ENCODE measurements at places on chromosomes 16 and 17.
A peak's percentile ranks its signal among the peaks of the same experiment; 100 is the strongest.

DNA sequence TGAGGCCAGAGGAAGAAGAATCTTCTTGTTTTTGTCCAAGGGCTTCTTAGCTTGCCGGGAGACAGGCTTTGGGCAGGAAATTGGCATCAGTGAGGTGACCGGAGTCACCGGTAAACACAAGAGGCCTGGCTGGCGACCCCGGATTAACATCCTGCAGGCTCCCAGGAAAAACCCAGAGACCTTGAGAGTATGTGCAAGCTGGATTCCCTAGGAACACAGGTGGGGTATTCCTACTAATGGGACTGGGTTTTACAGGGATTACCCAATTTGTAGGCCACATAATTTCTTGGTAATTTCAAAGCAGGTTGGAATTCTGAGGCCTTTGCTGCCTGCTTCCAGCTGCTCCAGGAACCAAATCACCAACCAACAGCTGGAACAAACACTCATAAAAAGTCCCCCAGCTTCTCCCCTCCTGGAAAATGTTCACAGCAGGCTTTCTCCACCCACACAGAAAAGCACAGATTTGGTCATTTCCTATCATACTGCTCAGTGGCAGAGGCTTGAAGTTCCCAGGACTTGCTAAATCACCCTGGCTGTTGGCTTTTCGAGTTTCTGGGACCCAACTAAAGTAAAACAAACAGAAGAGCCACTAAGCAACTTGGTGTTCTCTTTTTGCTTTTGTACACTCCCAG is 258.8 kb downstream of the IRF8 start:
- no peak for DNase-seq

DNA sequence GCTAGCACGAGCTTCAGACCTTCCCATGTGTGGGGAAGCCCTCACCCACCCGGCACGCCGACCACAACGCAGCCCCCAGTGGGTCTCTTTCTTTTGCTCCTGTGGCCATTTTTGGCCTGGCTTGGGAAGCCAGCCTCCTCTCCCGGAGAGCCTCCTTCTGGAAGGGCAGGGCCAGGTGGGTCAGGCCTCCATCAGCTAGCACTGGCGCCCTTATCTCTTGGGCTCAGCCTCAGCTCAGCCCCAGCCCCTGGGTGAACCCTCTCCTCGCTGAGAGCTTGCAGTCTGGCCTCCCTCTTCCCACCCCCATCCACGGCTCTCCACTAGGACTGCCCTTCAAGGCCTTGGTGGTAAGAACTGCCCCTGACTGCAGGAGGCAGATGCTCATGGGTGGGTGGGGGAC is 14.7 kb upstream of the JPH3 start:
- no peak for DNase-seq

DNA sequence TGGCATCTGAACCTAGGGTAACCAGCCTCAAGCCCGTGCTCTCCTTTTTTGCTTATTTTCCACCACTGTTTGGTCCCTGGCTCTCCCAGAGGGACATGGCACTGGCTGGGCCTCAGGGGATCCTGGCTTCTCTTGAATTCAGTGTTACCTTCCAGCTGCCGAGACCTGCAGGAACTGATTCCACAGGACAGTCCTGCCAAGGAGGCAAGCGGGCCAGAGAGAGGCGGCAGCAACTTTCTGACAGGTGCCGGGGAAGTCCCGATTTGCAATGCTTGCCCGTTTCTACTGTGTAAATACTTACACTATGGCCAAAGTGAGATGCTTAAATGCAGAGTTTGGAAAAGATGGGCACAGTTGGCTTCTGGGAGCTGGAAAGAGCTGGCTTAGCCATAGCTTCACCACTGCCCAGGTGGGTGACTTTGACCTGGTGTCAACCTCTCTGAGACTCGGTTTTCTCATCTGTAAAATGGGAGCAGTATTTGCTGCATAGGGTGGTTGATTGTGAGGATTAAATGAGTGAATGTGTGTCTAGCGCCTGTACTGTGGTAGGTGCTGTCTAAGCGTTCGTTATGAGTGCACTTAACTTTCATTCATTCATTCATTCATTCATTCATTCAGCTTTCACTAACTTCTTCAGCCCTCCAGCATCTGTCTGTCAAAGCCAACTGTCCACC is 124.9 kb downstream of the CMIP start:
- DNase-seq, result no peak

DNA sequence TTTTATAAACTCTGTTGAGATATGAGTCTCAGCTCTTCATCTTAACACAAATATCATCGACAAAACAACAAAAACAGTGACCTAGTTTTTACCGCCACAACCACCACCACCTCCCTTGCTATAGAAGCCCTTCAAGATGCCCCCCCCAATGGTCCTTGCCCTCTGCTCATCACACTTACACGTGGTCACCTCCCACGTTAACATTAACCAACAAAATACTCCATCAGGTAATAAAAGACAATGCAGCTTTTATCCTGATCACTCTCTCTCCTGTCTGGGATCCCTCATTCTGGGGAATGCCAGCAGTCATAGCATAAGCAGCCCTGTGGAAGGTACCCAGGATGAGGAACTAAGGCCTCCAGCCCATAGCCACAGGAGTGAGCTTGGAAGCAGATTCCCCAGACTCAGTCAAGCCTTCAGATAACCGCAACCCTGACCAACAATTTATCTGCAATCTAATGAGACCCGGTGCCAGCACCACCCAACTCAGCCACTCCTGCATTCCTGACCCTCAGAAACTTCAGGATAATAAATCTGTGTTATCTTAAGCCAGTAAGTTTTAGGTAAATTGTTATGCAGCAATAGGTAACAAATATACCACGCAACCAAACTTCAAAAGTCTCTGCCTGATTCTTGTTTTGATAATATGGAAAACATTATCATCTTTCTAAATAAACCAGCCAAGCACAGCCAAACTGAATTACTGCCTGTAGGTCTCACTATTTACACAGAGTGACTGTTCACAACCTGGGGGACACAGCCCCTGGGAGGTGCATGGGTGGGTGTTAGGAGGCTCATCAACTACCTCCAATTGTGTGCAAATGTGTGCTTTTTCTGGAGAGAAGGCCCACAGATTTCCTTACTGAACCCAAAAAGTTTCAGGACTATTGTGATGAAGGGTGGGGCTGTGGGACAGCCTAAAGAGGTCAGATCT is 6.1 kb downstream of the PECAM1 start:
- DNase-seq, result no peak

- no peak for DNase-seq
These were observed 33.9 kb downstream of the SLC5A11 start for GRCh38 chr16:24879684-24880083.

GRCh38 chr16:89314357-89314756 is 96.9 kb downstream of the ZNF778 start:
- no peak for DNase-seq

DNA sequence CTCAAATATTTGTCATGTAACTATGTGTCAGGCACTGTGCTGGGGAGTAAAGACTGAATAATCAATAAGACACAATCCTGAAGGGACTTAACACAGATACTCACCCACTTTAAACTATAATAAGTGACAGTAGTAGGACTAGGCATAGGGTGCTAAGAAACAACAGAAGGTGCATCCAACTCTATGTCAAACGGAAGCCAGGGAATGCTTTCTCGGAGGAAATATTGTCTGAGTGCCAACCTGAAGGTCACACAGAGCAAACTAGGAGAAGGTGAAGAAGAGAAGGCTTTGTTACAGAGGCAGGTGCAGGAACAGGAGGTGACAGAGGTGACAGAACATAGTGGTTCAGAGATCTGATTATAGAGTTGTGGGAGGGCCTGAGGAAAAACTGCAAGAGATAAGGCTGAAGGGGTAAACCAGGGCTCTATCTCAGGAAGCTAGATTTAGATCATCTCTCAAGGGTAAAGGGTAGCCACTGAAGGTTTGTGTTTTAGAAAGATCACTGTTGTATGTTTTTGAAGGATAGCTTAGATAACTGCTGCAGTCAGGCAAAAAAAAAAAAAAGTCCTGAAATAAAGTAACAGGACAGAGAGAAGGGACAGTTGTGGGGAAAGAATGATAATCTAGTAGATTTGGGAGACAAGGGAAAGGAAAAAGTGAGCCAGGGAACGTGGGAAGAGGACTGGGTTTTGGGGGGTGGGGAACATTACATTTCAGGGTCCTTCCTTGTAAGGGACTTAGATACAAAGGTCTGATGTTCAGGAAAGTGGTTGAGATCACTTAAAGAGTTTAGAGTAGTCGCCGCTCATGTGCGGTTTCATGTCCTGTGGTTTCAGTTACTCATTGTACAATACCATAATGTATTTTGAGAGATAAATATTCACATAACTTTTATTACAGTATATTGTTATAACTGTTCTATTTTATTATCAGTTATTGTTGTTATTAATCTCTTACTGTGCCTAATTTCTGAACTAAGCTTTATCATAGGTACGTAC is 85.6 kb upstream of the NETO2 start:
- DNase-seq, result no peak

GRCh38 chr17:36722121-36722902 is 120.9 kb downstream of the MRM1 start:
- peak; percentile 57 for DNase-seq

- DNase-seq, result peak; percentile 81
These were observed 785 bp downstream of the NME3 start for GRCh38 chr16:1770328-1771187.

GRCh38 chr17:73030501-73030921 is 62.0 kb downstream of the SLC39A11 start:
- DNase-seq, result peak; percentile 60
